ENCODE measurements at places on chromosomes 2 and 18.

DNA sequence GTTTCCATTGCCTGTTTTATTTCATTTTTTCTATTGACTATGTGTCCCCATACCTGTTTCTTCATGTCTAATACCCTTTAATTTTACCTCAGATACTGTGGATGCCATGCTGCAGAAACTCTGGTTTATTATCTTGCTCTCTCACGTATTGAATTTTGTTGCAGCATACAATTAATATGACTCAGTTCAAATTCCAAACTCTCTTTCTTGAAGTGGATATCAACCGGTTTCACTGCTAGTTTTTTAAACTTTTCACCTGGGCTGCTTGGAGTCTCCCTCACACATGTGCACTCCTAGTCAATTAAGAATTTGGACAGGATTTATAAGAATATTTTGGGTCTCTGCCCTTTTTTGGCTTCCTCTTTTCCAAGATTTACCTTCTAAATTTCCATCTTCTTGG is 70.6 kb upstream of the CAPN13 start:
- DNase-seq = no peak

GRCh38 chr2:126803434-126803775 is 95.3 kb upstream of the TEX51 start:
- DNase-seq = no peak

DNA sequence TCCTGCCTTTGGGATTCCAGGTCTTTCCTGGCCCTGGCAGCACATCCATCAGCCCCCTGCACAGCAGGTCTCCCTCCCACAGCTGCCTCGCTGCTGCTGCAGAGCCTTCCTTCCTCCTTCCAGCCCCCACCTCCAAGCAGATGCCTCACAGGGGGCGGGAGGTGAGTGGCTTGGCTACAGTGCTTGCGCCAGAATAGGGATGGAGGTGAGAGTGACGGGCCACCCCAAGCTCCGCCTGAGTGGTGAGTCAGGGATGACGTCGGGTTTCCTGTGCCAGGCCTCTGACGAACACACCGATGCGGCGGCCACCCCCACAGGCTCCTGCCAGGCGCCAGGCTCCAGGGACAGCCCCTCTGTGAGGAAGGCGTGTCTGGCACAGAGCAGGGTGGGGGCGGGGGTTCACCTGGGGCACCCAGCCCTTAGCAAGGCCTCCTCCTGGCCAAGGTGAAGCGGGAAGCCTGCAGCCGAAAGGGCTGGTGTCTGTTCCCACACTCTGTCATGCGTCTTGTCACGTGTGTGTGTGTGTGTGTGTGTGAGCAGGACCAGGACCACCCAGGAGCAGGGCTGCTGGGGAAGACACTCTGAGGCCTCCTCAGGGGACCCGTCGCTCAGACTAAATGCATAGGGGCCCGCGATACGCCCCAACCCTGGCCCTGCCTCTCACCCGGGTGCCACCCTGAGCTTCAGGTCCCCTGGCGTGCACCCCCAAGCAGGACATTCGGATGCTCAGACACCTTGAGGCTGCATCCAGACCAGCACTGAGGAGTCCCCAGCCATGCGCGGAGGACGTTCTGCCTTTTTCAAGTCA is 3.4 kb upstream of the DUSP2 start:
- peak; percentile 71 for DNase-seq

GRCh38 chr18:32549248-32550110 is 78.8 kb upstream of the GAREM1 start:
- peak; percentile 25 for DNase-seq

GRCh38 chr2:96315400-96316071 is 9.6 kb upstream of the ITPRIPL1 start:
- DNase-seq = peak; percentile 57

- DNase-seq = no peak
Observed at GRCh38 chr2:80670763-80671162, 366.2 kb upstream of the LRRTM1 start.

DNA sequence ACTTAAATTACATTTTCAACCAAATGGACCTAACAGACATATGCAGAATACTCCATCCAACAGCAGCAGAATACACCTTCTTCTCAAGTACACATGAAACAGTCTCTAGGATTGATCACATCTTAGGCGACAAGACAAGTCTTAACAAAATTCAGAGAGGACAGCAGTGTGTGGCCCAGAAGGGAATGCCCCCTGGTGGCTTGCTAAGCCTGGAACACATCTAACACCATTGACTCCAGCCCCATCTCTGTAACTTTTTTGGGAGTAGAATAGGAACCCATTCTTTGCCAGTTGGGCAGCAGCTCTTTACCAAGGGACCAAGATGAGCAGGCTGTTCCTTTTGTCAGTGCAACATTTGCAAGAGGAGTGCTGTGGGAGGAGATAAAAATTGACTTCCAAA is 249.9 kb downstream of the PLCL1 start:
- DNase-seq = no peak

GRCh38 chr2:181581534-181581933 is 75.4 kb downstream of the CERKL start:
- no peak for DNase-seq

- DNase-seq = peak; percentile 89
Observed at GRCh38 chr18:74139888-74140287, 7.7 kb downstream of the FBXO15 start.

DNA sequence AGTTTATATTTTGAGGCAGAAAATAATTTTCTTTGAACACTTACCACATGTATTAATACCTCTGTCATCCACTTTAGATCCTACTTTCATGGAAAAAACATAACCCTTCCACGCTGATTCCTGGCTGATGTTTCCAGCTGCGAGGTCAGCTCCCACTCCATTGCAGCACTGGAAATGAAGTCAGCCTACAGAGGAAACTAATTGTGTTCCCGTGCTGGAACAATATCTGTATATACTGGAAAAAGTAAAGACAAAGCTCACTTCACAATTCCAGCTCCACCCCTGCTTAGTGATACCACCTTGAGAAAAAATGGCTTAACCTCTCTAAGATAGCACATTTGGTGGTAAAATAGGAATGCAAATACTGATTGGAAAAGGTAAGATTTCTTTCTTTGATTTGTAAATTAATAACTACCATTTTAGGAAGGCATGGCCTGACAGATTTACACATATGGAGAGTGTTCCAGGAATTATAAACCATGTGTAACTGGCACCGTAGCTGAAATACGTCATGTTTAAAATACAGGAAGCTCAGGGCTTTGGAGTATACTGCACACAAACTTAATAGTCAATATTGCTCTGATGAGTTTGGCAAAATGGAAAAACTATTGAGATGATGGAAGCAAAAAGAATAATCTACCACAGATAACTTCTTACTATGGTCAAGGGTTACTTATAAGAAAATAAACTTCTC is 90.0 kb downstream of the TRIB2 start:
- no peak for DNase-seq

DNA sequence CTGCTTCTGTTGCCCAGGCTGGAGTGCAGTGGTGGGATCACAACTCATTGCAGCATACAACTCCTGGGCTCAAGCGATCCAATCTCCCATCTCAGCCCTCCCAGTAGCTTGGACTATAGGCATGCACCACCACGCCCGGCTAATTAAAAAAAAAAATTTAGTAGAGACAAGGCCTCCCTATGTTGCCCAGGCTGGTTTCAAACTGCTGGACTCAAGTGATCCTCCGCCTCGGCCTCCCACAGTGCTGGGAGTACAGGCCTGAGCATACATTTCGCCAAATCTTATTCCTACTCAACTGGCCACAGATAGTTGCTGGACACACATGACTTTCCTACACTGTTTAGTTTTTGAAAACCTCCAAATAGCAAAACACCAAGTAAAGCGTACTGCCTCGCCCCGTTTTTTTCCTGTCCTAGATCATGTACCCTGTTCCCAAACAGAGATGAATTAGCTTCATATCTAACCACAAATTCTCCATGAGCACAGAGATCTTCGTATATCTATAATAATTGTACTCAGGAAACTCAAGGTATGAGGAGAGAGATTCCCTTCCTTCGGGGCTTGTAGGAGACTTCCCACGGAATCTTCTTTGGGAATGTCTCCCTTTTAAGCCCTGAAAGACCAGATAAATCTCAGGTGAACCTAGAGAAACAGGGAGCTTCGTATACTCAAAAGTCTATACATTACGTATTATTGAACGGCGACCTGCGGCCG is 598 bp upstream of the C2orf69 start:
- DNase-seq = no peak

DNA sequence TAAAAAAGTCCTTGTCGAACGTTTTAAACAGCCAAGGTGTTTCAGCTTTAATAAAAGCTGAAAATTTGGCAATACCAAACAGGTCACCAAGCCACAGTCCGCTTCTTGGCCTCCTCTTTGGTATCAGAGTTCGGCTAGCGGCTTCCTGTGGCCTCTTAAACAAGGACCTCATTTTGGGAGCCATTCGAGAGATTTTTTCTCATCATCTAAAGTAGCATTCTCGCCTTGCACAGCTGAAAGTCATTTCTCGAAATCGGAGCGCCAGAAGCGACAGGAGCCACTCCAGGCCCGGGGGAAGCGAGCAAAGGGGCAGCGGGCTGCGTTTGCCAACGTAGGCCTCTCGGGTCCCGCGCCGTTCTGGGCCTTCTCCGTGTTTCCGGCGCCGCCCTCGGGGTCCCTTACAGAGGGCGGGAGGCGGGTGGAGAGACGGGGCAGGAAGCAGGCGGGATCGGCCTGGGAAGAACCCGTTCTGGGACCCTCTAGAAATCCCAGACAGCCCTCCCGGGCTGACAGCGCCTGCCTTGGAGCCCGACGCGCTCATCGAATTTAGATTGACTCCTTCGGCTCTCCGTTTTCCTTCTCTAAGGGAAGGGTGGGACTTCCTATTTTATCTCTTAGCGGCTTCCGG is 522 bp upstream of the ZNF407 start:
- DNase-seq = peak; percentile 79

GRCh38 chr2:218063486-218063885 is 5.6 kb upstream of the RUFY4 start:
- DNase-seq = peak; percentile 89

DNA sequence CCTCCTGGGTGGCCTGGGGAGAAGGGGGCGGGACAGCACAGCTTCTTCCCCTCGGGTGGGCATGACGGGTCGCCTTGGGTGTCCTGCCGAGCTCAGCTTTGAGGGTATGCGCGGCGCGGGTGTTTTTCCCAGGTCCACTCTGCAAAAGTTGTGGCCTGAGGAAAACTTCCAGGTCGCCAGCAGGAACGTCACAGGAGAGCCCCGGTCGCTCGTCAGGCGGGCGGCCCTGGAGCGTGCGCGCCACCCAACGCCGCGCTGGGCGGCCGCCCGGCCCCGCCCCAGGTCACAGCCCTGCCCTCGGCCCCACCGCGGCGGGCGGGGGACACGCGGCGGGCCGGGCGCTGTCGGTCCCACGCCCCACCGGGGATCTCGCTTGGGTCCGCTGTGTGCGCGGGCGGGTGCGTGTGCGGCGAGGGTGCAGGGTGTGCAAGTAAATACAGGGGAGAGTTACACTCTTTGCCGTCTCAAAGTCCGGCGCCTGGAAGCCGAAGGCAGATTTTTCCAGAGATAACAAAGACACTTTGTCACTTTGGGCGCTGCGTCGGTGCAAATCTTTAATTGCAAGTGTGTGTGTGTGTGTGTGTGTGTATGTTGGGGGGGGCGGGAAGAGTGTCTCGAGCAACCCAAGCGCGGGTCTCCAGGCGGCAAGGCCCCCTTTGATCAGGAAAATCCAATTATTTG is 616 bp upstream of the SP5 start:
- no peak for DNase-seq

DNA sequence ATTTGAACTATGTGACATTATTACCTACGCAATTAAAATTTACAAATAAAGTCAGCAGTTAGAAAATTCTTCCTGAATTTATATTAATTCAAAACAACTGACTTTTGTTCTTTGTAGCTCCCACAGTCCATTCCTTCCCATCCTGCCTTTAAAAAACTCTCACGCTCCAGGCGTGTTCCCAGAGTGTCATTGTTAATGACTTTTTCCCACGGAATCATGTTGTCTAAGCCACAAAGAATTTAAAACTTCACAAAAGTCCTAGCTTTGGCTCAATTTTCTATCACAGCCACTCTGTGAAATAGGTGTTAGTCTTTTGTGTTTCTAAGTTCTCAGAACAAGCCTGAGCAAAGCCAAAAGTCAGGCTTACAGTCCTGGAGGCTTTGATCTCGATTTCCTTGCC is 26.5 kb downstream of the SLC1A4 start:
- no peak for DNase-seq

DNA sequence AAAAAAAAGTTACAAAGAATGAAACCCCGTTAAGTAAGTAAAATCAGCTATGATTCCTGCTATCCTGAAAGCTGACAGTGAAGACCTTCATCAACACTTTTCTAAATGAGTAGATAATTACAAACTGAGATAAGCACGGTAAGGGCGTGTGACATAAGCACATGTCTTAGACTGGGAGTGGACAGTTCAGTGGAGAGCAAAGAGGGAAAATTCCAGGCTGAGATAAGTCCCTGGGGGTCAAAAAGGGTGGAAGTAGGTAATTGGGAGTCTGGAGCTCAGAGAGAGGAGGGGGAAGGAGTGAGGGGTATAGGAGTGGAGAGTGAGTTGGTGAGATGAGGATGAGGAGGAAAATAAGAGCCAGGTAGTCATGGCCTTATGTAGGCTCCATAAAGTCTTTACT is 4.4 kb upstream of the IL1A start:
- no peak for DNase-seq

DNA sequence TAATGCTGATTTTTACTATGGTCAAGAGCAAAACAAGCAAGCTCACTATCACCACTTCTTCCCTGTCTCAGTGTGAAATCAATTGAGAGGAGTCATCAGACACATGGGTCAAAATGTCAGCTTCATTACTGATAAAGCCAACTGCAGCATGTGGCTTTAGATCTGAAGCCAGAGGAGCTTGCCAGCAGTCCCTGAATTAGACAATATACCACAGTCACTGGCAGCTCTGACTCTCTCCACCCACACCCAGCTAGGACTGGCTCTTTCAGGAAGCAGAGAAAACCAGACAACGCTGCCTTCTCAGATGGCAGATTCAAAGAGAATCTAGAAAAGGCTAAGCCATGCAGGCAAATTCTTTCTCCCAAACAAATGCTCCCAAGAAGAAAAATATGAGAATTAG is 20.0 kb upstream of the ASB18 start:
- DNase-seq = no peak

DNA sequence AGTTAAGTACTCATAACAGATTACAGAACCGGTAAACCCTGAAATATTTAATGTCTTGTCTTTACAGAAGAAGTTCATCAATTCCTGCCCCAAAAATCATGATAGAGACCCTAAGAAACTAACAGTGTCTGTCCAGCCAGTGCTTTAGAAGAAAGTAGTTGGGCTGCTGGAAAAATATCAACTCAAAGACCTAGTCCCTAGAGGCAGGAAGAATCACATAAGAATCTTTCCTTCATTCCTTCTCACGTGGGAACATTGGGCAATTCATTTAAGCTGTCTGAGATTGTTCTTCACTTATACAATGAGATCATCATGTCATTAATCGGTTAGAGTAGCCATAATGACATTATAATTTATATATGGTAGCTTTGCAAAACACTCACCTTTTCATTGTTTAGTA is 156.4 kb downstream of the CCBE1 start:
- no peak for DNase-seq

- peak; percentile 51 for DNase-seq
Observed at GRCh38 chr18:3511980-3512379, 62.0 kb downstream of the TGIF1 start.

DNA sequence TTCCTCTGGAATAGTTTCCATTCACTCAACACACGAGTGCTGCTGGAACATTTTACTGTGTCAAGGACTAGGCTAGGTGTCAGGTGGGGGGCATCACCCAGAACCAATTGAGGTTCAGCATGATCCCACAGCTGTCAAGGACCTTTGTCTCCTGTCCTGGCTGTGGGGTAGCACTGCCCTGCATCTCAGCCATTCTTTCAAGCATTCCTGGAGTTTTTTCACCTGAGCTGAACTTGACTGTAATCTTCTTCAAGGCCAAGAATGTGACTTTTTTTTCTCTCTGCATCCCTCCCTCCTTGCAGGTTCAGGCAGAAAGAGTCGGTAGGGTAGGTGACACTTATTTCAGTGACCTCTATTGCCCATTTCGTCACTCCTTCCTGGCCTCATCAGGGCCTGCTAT is 3.5 kb downstream of the MAPK4 start:
- DNase-seq = no peak
